Cortex of kidney (tissue), 1 donor: ENCODE measurements at places on chromosomes 5 and 9.

DNA sequence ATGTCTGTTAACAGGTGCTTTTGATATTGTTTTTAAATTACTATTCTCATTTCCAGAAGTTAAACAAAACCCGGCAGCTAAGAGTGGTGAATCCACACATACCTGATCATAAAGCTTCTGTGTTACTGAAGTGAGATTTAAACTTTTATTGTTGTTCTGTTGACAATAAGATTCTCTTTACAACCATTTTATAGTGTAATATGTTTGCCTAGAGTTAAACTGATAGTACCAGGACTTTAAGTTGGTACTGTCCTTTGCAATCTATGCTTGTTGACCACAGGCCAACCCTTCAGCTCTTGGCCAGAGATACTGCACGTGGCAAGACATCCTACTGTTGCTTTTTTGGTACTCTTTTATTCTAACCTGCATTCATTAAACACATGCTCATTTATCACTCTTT, 806.2 kb downstream of the MTRR start:
- DNase-seq, result no peak

- DNase-seq, result no peak
Measured at GRCh38 chr9:34271265-34272006, 57.6 kb downstream of the KIF24 start.

- DNase-seq, result no peak
Measured at GRCh38 chr5:423233-423565, 19.8 kb upstream of the EXOC3 start.

GRCh38 chr5:150122158-150122510, 33.5 kb downstream of the PDGFRB start:
- no peak for DNase-seq

DNA sequence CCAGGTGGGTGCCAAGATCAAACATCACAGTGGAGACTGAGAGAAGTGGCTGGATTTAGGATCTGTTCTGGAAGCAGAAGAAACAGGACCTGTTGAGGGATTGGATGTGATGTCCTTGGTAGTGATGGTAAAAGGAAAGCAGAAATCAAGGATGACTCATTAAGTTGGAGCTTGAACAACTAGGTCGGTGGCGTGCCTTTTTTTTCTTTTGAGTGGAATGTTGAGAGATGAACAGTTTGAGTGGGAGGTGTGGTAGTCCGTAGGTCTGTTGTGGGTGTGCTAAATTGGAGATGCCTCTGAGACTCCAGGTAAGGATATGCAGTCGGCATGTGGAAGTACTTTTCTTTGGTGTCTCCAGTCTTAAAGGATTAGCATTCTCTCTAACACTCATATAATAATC, 92.1 kb upstream of the IL12B start:
- no peak for DNase-seq

GRCh38 chr5:142255831-142256230, 69.0 kb downstream of the SPRY4 start:
- no peak for DNase-seq
